ENCODE measurements at places on chromosomes 2 and 18. TPM values are rescaled to one million over a fixed set of nuclear protein-coding genes. Genes with fewer than 3 reads are reported as not detected.

ARHGAP15 gene
- total RNA-seq: not detected

GALR1 gene
- 0.17 TPM for total RNA-seq

PLGLB2 gene
- not detected for total RNA-seq

TMEM237 gene
- total RNA-seq: 29.0 TPM

GRCh38 chr2:67838205-67838604 is 224.6 kb downstream of the C1D start:
- no peak for DNase-seq

GRCh38 chr18:70720607-70721006 is 431.8 kb downstream of the SOCS6 start:
- DNase-seq: no peak

DNA sequence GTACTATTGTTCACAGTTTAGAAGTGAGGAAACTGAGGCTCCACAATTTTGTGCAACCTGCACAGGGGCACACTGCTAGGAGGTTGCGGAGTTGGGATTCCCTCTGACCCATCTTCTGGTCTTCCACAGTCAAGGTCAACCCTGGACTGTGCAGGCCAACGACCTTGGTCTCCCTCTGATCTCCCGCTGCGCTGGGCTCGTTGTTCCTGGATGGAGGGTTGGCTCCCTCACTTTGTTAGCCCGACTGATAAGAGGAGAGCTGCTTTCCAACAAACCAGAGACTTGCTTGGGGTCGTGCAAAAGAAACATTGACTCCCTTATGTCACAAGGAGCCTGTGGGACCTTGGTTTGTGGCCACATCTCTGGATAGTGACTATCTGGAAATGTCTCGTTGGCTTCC is 187.6 kb downstream of the MYCN start:
- no peak for DNase-seq

GRCh38 chr2:100980046-100980445 is 22.0 kb upstream of the RPL31 start:
- no peak for DNase-seq

DNA sequence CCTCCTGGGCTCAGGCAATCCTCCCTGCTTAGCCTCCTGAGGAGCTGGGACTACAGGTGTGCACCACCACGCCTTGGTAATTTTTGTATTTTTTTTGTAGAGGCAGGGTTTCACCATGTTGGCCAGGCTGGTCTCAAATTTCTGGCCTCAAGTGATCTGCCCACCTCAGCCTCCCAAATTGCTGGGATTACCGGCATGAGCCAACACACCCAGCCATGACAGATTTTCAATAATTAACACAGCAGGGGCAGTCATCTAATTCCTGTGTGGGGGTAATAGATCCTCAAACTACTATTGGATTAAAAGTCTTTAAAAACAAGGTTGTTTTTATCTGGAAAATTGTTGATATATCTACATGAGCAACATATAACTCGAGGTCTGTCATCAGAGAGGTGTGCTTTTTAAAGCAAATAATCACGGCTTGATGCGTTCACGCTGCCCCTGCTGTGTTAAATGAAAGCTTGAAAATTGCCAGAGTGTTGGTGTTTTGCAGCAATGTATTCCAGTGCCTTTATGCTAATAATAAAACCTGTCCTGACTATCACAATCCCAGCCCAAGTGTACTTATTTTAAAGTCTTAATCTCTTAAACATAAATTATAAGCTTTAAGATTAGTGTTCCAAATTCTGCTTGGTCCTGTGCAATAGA is 35.6 kb upstream of the ASB1 start:
- DNase-seq: no peak

GRCh38 chr2:5657231-5657630 is 35.0 kb upstream of the SOX11 start:
- no peak for DNase-seq
